NCI-H226 (cell line): ENCODE measurements at places on chromosomes 4 and X.

GRCh38 chr4:173525118-173526011 is 4.7 kb downstream of the HAND2 start:
- no peak for DNase-seq

DNA sequence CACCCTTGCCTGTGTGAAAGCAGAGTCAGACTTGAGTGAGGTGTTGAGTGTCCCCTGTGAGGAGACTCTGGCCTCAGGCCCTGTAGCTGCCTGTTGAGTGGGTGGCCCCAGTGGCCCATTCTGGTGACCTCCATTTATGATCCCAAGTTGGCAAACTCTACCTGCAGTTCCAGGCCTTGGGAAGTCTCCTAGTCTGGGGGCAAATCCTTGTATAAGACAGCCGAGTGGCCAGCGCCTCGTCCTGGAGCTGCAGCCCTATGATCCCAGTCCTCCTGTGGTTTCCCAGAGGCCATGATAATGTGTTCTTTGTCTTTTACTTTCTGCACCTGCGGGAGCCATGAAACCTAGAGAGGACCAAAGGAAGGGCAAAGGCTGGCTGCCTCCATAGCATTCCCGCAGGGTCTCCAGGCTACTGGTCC is 58.7 kb downstream of the NBDY start:
- DNase-seq = no peak

DNA sequence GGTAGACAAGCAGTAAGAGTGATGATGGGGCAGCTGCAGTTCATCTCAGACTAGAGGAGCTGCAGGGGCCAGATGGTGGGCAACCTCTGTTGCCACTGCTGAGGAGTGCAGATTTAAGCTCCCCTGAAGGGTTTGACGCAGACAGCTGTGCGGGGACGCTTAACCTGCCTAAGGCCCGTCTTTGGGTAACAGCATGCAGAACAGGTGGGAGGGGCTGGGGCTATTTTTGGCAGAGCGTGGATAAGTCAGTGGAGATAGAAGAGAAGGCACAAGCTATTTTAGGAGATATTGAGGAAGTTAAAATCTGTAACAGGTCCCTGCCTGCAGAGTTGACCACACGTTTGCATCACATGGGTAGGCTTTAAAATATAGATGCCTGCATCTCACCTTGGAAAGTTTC is 10.5 kb downstream of the CD99 start:
- DNase-seq = no peak

GRCh38 chr4:63275491-63275890 is 1133.8 kb downstream of the TECRL start:
- DNase-seq = no peak

GRCh38 chr4:109930872-109931271 is 18.2 kb downstream of the EGF start:
- DNase-seq = no peak

GRCh38 chr4:133124746-133125145 is 24.3 kb upstream of the PCDH10 start:
- no peak for DNase-seq

DNA sequence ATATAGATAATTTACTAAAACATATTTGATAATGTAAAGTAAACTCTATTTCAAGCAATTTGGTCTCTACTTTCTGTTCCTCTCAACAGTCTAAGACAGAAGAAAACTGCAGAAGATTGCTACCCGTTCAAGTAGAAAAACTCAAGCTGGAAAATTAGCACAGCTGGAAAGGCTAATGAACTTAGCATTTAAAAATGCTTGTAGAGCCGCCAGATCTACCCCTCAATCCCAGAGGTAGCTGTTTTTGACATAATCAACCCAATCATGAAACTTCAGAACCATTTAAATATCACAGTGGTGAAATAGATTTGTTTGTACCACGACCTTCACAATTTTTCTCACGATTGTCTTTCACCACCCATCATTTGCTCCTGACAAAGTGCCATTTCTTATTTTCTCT is 479.5 kb downstream of the SPRY1 start:
- no peak for DNase-seq

- DNase-seq = no peak
These were observed 36.4 kb upstream of the FRAS1 start for GRCh38 chr4:78020677-78021076.

GRCh38 chr4:29423836-29424721 is 1296.1 kb upstream of the PCDH7 start:
- peak; percentile 80 for DNase-seq

- DNase-seq = peak; percentile 56
These were observed 23.4 kb downstream of the STK26 start for GRCh38 chrX:132046533-132046932.
